Esophagus mucosa (tissue), 1 donor: ENCODE measurements at places on chromosomes 13 and 19. TPM values are rescaled to one million over a fixed set of nuclear protein-coding genes. Genes with fewer than 3 reads are reported as not detected.

Gene LHB
- total RNA-seq, result not detected

Gene ARHGAP33
- total RNA-seq, result 3.9 TPM

DNA sequence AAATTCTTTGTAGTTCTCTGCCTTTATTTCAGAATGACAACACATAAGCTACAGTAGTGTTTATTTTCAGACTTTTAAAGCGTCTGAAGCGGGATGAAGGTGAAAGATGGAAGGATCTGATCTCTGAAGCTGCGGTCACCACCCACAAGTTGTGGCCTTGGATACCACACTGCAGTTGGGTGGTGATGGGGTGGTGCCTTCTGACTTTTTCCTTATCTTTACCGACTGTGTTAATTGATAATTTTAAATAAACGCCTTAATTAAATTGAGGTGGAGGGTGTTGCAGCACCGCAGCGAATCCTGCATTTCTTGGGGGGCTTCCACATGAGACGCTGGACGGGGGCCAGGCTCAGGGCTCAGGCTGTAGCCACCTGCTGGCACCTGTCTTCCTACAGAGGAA is 1.3 kb downstream of the TFDP1 start:
- ATAC-seq, result no peak

DNA sequence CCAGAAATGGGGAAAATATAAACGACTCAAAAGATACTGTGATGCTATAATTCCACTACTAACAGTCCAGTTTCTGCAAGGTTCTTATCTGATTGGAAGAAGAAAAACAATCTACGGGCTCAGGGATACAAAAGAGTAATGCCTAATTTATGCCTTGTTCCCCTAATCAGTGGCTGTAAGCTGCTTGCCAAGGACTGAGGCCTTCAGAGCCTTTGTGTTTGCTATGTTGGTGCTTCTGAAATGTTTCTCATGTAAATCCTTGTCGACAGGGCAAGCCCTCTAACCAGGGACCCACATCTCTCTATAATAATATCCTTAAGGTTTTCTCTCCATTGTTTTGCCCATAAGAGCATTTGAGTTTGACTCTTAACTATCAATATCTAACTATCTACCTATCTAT is 89.7 kb upstream of the CLDN10 start:
- ATAC-seq, result no peak

GRCh38 chr13:71634602-71635443 is 232.2 kb downstream of the DACH1 start:
- no peak for ATAC-seq

- no peak for ATAC-seq
Observed at GRCh38 chr19:23318143-23318542, 67.9 kb upstream of the ZNF724 start.

- ATAC-seq, result peak; percentile 41
Observed at GRCh38 chr13:113863524-113864272, at the start of gene GAS6. Gene GAS6, minus strand, starts transcription at chr13:113864076. Its CDS starts 156 bp downstream, at chr13:113863920.

- ATAC-seq, result peak; percentile 98
Observed at GRCh38 chr19:44025217-44025936, at the start of gene ZNF222. Gene ZNF222, plus strand, starts transcription at chr19:44025379. Its CDS starts 58 bp downstream, at chr19:44025437.

Gene ACTMAP
- 5.4 TPM for total RNA-seq

Gene TDRD3
- 19.0 TPM for total RNA-seq

DNA sequence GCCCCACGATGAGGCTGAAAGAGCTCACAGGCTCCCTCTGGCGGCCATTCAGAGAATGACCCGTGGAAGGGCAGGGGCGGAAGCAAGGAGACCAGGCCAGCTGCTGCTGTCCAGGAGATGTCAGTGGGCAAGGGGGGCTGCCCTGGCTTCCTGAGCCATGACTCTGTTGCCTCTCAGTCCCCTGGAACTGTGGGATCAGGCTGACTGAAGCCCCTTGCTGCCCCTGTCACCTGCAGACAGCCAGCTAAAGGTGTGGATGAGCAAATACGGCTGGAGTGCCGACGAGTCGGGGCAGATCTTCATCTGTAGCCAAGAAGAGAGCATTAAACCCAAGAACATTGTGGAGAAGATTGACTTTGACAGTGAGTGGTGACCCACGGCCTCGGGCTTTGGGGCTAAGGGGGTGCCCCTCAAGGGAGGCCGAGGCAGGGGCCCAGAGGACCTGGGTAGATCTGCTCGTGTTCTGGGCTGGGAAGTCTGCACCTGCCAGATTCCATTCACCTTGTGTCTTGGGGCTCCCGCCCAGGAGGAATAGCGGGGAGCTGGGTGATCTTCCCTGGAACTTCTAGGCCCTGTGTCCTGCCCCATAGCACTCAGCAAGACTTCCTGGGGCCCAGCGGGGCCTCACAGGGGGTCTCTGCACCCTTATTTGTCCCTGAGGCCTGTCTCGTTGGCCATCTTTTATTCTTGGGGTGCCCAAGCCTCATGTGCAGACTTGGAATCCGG is 12.5 kb upstream of the ACTN4 start:
- peak; percentile 12 for ATAC-seq

GRCh38 chr19:28785971-28786370 is 427.0 kb downstream of the UQCRFS1 start:
- ATAC-seq, result no peak

Gene MAST3
- total RNA-seq, result 3.2 TPM

DNA sequence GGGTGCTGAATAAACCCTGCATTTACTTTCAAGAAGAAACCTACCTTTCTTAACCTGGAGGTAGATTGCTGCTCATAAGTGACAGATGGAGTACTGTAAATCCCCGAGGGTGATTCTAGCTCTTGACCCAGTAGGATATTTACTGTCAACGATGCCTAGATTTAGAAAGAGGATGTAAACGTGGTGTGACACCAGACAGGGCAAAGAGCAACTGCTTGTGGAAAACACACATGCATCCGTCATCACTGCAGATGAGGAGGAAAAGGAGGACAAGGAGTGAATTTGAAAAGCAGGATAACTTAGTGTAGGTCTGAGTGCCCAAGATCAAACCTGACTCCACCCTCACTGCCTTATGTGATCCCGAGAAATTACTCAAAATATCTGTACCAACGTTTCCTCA is 9.8 kb upstream of the CLN5 start:
- no peak for ATAC-seq

DNA sequence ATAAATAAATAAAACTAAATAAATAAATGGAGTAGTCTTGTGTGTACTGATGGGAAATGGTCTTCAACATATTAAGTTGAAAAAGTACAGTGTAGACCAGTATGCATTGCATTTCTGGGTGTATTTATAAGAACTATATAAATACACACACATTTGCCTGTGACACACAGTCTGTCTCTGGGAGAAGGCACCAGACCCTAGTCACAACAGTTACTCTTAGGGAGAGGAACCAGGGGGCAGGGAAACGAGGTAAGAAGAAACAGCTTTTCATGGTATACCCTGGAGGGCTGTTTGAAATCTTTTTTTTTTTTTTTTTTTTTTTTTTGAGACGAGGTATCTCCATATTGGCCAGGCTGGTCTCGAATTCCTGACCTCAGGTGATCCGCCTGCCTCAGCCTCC is 2.8 kb upstream of the S1PR2 start:
- ATAC-seq, result no peak

Gene EDNRB
- 2.6 TPM for total RNA-seq

GRCh38 chr19:38512277-38512676 is 78.8 kb downstream of the RYR1 start:
- no peak for ATAC-seq

DNA sequence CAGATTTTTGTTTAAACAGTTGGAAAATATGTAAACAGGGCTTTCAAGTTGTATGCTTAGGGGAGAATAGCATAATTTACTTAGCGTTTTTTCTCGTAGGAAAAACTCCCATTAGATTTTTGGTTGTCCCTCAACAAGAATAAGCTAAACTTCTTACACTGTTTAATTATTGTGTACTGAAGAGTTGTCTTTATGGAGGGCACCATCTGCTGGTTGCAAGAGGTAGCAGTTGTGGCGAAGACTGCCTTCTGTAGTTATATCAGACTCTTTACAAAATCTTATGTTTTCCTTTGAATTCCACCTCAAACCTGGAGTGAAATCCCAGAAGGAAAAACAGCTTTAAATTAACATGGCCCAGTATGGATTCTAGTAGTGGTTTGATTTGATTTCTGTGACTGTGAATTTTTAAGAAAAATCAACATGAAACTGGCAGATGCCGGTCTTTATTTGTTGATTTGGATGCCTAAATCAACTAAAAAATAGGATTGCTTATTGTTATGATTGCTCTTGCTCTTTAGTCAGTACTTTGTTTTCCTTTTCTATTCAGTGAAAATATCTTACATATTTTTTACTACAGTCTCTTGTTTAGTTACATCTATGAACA is 53.4 kb downstream of the PDS5B start:
- ATAC-seq, result peak; percentile 67

DNA sequence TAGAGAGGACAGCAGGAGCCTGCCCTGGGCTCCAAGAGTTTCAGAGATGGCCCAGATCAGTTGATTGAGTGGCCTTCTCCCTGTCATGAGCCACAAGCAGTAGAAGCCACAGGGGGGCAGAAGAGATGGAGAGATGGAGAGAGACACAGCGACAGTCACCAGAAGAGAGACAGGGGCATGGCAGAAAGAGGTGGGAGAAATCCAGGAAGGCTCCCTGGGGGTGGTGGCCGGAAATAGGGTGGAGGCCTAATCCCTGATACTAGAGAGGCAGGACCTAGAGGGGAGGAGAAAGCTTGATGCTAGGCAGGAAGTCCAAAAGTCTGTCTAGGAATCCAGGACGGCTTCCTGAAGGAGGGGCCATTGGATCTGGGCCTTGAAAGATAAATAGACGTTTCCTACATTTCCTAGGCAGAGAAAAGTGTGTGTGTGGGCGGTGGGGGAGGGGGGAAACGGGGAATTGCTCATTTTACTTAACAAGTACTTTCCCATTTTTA is 9.6 kb upstream of the TPM4 start:
- no peak for ATAC-seq

GRCh38 chr13:62850331-62850730 is 1434.7 kb upstream of the PCDH20 start:
- no peak for ATAC-seq

Gene LILRB4
- total RNA-seq, result 0.48 TPM

Gene PLPPR3
- total RNA-seq, result not detected

Gene VAV1
- 1.3 TPM for total RNA-seq

Gene LMTK3
- total RNA-seq, result 4.9 TPM

DNA sequence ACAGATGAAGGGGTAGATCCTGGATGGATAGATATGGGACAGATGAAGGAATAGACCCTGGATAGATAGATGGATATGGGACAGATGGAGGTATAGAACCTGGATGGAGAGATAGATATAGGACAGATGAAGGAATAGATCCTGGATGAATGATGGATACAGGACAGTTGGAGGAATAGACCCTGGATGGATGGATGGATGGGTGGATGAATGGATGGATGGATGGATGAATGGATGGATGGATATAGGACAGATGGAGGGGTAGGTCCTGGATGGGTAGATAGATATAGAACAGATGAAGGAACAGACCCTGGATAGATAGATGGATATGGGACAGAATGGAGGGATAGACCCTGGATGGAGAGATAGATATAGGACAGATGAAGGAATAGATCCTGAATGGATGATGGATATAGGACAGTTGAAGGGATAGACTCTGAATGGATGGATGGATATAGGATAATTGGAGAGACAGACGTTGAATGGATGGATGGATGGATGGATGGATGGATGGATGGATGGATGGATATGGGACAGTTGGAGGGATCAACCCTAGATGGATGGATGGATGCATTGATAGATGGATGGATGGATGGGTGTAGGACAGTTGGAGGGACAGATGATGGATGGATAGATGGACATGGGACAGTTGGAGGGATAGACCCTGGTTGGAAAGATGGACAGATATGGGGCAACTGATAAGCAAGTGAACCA is 23.3 kb upstream of the EMP3 start:
- no peak for ATAC-seq

Gene ZNF77
- total RNA-seq, result 2.4 TPM

- peak; percentile 72 for ATAC-seq
Observed at GRCh38 chr19:14023404-14024235, 4.3 kb upstream of the RLN3 start.

Gene JUNB
- total RNA-seq, result 267 TPM

Gene KLK3
- not detected for total RNA-seq

DNA sequence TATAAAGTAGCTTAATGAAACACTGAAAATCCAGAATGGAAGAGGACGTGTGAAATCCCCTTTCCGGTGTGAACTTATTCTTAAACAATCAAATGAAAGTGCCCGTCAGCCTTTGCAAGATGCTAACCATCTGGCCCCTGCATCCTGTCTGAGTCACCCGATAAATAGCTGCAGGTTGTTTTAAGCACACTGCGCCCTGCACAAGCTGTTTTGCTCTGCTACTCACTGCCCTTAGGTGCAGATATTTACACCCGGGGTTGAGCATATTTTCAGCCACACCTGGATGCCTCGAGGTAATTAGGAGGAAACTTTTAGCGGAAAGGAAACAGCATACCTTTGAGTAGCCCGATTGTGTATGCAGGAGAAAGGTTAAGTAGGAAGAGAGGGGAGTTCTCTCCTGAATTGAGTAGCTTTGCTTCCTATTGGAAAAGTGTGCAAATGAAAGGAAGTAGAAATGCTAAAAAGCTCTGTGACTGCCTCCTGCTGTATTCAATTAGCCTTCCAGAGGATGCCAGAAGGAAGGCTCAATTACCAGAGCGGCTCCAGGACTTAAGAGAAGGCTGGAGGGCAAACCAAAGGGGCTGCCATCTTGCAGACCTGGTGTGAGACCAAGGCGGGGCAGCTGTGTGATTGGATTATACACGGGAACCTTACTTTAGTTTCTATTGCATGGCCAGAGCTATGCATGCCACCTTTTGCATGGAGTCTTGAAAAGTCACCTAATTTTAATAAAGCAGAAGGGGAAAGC is 42.5 kb downstream of the IRS2 start:
- peak; percentile 67 for ATAC-seq

DNA sequence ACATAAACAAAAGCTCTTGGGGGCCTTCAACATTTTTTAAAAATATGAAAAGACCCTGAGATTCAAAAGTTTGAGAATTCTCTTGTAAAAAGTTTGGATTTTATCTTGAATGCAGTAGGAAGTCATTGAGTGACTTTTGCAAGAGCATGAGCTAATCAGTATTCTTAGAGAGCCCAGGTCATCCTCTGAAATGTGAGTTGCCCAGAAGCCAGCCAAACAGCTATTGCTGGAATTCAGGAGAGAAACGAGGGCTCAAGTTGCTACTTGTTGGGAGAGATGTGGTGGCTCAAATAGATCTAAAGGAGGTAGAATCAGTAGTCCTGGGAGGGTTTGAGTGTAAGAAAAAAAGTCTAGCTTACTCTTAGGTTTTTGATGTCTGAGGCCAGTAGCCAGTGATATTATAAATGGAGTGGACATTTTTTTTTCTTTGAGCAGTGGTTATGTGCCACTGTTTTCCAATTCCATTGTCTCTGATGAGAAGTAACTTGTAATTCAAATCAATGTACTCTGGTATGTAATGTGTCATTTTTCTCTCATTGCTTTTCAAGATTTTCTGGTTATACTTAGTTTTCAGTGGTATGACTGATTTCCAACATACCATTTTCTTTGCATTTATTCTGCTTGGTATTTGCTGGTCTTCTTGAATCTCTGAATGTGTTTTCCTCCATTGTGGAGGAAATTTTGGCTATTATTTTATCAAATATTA is 30.7 kb downstream of the LMO7 start:
- peak; percentile 95 for ATAC-seq
